ENCODE measurements at places on chromosomes 5 and 9. TPM values are rescaled to one million over a fixed set of nuclear protein-coding genes. Genes with fewer than 3 reads are reported as not detected.

DNA sequence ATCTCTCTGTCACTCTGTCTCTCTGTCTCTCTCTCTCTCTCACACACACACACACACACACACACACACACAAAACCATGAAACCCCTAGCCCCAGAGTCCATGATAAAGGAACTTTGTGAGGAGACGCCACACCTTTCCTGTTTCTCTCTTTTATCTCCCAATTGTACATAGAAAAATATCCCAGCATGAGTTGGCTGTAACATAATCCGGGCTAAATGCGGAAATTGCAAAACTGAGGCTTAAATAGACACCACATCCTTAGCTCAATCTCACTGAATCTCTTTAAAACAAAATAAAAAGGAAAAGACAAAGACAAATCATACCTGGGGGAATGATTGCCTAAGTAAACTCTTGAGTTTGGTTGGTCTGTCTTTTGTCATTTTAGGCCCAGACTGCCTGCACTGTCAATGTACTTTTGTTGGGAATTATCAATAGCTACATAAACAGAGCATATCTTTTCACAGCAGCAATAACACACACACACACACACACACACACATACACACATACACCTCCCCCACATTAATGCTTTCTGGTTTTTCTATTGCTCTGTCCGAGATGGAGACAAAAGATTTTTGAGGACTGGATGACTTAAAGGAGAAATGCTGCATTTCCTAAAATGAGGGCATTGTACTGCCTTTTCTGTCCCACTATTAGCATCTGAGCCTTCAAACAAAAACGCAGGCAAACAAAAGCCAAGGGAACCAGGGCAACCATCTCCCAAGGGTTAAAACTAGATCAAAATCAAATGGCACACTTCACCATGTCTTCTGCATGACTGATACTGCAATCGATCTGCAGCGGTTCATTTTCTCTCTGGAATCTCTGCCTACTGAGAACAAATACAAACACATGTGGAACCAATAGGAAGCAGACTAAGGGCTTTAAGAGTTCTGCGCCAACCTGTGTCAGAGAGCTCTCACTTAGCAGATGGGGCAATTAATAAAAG lies 321.5 kb downstream of the NFIB start:
- no peak for ATAC-seq

FABP6 gene
- not detected for total RNA-seq

FBP2 gene
- not detected for total RNA-seq

GRCh38 chr9:69582018-69582417 lies 90.2 kb downstream of the APBA1 start:
- no peak for ATAC-seq

NDFIP1 gene
- 62.4 TPM for total RNA-seq
